Stimulated activated CD8-positive, alpha-beta memory T cell treated with anti-CD3 and anti-CD28 coated beads, Interleukin-2, amount 100 ng/mL, for 1 hour (primary cell): ENCODE measurements at places on chromosomes 5 and 9.

GRCh38 chr9:137989999-137990715 lies 112.6 kb downstream of the CACNA1B start:
- no peak for DNase-seq

- no peak for DNase-seq
These were observed 37.0 kb downstream of the DMRTA1 start for GRCh38 chr9:22483528-22484070.

GRCh38 chr9:126411225-126411947 lies 84.8 kb downstream of the MVB12B start:
- DNase-seq, result no peak

GRCh38 chr5:170273968-170274710 lies 23.4 kb downstream of the LCP2 start:
- DNase-seq, result no peak

- DNase-seq, result no peak
These were observed 5.8 kb upstream of the SNAPC3 start for GRCh38 chr9:15416880-15417279.

GRCh38 chr5:143886651-143887638 lies 75.0 kb downstream of the HMHB1 start:
- DNase-seq, result no peak

GRCh38 chr5:62327138-62328053 lies 21.4 kb downstream of the KIF2A start:
- no peak for DNase-seq

- DNase-seq, result no peak
These were observed 129.5 kb upstream of the MRPS30 start for GRCh38 chr5:44679214-44679613.

DNA sequence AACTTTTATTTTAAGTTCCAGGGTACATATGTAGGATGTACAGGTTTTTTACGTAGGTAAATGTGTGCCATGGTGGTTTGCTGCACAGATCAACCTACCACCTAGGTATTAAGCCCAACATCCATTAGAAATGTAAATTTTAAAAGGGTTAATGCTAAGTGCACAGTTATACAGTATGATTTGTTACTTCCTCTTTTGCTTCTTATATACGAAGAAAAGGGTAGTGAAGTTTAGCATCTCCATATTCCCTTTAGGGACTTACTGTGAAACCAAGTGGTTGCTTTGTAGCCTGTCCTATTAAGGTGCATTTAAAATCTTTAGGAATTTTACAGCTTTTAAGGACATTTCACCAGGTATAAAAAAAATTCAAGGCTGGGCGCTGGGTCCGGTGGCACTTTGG lies 46.4 kb downstream of the RBM27 start:
- DNase-seq, result no peak

- DNase-seq, result no peak
These were observed 7.9 kb downstream of the ISL1 start for GRCh38 chr5:51391175-51391574.

DNA sequence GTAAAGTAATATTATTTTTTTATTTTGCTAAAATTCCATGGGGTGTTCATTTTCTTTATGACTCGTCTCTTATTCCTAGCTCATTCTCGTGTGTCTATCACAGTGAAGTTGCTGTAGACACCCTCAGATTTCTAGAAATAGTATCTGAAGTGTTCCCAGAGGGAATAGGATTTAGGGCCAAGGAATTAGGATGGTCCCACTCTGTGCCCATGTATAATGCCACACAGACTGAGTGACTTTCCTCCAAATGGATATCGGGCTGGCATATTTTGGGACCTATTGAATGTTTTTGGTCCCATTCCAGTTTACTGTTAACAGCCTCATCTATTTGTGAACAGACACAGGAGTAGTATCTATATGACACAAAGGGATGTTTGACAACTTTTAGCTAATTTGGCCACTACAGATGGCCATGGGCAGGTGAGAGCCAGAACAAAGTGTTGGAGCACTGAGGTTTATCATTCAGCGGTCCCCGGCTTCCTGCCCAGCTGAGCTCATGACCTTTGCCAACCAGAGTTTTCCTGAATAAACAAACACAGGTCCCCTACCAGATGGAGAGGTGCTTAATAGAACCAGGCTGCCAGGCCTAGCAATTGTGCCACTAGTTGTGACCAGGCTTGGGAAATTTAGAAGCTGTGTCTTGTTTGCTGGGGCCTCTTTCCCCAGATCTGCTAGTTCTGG lies 46.9 kb downstream of the MAP1B start:
- DNase-seq, result no peak

- no peak for DNase-seq
These were observed 1.7 kb downstream of the SRD5A1 start for GRCh38 chr5:6634788-6635430.

DNA sequence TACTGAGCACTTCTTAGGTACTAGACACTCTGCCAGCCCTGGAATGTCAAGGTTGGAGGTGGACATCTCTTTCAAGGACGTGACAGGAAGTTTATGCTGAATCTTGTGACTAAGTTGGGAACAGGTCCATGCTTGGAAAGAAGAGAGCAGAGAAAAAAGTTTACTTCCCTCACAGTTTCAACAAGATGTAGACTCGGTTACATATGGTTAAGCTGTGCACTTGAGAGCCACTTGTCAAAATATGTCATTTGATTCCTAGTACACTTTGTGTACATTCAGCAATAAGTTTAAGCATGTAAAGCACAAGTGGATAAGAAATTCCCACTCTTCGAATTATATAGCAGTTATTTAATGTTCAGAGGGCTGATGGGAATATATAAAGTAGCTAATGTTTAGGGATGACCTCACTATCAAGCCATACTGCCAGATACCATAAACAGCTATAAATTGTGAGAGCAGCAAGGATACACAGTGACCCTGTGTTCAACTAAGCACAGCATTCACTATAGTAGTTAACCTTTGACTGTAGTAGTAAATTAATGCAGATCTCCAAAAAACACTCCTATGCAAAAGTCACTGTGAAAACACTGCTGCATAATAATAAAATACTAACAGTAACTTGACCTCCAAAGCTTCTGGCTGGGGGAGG lies 1944.6 kb upstream of the WWC1 start:
- DNase-seq, result no peak

DNA sequence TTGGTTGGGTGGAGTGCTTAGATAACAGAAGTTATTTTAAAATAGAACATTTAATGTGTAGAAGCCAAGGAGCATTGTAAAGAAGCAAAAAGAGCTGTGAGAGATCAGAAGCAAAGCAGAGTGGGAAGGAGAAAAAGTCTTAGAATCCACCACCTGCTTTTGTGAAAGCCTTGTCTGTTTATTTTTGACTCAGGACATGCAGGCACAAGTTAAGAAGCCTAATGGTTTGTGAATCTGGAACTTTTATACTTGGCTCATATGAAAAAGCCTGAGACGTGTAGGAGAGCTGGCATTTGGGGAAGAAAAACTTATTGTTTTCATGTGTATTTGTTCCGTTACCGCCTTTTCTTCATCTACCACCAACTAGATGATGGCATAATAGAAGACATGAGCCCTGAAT lies 38.5 kb upstream of the ITGA2 start:
- no peak for DNase-seq

GRCh38 chr9:22237497-22238363 lies 208.9 kb upstream of the DMRTA1 start:
- DNase-seq, result no peak

DNA sequence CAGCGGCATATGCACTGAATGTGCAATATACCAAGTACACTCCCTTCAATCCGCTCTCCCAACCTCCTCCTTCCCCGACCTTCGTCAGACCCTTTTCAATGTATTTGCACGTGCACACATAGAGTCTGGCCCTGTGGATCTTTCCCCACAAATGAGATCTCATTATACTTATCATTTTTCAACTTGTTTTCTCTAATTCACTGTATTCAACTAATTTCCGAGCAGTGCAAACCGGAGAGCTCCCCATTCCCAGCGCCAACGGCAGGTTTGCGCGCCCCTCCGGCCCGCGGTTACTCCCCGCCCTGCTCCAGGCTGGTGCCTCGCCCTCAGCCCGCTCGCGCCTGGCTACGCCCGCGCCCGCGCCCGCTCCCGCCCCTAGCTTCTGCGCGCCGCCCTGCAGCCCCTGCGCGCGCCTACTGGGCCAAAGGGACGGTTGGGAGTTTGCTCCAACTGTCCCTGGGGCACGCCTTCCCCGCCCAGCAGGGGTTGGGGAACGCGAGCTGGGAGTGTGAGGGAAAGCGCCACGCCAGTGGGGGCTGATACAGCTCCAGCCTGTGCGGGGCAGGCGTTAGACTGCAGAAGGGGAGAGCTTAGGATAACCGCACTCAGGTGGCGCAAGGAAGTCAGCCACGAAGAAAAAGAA lies 3.3 kb upstream of the CDC20B start:
- DNase-seq, result no peak

- no peak for DNase-seq
These were observed 426.6 kb downstream of the SPOCK1 start for GRCh38 chr5:137072361-137073115.

GRCh38 chr5:88879724-88880123 lies 3.3 kb downstream of the MEF2C start:
- no peak for DNase-seq

- DNase-seq, result no peak
These were observed 47.9 kb downstream of the OLFM1 start for GRCh38 chr9:135135171-135135928.

DNA sequence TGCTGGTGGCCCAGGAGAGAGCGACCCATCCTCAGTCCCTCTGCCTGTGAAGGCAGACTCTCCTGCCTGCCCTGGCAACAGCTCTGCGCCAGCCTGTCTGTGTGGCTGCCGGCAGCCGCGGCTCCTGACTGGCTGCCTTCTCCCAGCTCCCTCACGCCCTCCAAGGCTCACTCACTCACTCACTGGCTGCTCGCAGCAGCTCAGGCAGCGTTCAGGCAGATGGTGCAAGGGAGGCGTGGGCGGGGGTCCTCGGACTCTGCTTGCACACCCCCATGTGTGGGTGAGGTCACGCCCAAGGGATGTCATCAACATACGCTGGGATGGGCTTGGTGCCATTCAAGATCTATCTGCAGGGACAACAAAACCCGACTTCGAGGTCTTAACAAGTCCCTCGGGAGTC lies 66.7 kb downstream of the DAB2IP start:
- no peak for DNase-seq

DNA sequence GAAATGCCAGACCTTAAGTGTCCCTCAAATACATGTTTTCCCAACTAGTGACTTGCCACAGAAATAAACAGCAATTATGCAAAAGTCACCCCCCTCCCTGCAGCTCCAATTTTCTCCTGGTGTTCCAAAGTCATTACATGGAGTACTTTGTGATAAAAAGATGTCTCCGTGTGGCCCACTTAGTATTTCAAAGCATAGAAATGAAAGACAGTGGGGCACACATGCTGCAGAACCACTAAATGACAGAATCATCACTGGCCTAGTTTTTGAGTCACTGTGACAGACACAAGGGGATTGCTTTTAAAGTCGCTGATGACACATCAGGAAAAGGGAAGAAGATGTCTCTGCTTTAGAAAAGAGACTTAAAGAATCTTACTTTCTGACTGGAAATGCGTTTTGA lies 323.4 kb downstream of the PSAT1 start:
- DNase-seq, result no peak

DNA sequence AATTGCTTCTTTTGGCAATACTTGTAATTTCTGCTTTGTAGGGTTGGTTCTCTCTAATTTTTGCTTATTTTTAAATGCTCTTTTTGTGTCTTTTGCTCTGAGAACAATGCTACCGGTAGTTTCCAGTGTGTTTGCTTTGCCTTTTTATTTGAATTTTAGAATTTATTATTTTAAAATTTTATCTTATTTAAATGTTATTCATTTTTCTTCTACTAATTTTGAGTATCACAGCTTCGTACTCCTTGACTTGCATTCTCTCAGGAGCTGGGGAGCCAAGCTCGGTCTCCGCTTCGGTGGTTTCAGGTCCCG lies 45.9 kb downstream of the ANXA2R start:
- no peak for DNase-seq

- DNase-seq, result no peak
These were observed 81.9 kb upstream of the FREM1 start for GRCh38 chr9:14992081-14992480.

GRCh38 chr9:89478821-89479668 lies 18.9 kb downstream of the SEMA4D start:
- no peak for DNase-seq

- DNase-seq, result no peak
These were observed 58.3 kb downstream of the SVEP1 start for GRCh38 chr9:110521206-110521605.

DNA sequence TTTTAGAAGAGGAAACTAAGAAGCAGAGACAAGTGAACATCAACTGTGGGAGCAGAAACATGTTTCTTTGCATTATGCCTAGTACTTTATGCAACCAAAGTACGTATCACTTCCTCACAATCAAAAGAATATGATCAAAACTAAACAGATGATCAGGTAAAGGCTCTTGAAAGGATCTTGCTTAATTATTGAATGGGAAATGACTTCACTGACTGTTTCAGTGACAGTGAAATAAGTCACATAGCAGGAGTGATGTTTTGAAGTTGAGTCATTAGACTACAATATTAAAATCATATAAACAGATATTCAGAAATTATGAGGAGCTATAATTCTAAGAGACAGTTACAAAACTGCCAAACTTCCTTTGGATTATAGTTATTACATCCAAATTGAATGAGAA lies 527.3 kb downstream of the MTRR start:
- no peak for DNase-seq

DNA sequence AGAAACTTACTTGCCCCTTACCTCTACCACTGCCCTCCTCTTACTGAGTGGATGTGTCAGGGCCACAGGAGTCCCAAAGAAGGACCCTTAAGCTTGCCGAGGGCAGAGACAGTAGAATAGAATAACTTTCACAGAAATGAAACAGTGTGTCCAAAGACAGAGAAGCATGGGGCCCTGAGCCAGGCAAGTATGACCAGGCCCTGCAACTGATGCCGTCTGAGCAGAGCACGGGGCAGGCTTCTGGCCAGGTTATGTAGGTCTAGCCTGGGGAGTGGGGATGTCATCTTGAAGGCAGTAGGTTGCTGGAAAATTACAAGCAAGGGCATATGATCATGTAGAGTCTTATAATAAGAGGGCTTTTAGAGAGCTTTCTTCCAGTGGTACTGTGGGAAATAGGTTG lies 415.4 kb downstream of the KDM4C start:
- no peak for DNase-seq
